ENCODE measurements at places on chromosomes 7 and 10.

DNA sequence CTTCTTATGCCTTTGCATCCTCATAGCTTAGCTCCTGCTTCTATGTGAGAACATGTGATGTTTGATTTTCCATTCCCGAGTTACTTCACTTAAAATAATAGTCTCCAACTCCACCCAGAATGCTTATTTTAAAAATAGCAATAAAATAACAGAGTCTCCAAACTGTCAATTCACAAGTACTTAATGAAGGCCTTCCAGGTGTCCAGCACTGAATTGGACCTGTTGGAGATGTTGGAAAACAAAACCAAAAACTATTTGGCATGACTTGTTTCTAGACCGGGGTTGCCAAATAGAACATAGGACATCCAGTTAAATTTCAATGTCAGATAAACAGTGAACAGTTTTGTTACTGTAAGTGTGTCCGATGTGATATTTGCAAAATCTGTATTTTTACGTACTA is 208.1 kb upstream of the DKK1 start:
- no peak for DNase-seq

- peak; percentile 10 for DNase-seq
Observed at GRCh38 chr10:52313933-52314821, at the start of gene DKK1. Gene DKK1, plus strand, starts transcription at chr10:52314281. Its CDS starts 154 bp downstream, at chr10:52314435.

GRCh38 chr10:89022734-89023133 is 32.1 kb downstream of the FAS start:
- no peak for DNase-seq

DNA sequence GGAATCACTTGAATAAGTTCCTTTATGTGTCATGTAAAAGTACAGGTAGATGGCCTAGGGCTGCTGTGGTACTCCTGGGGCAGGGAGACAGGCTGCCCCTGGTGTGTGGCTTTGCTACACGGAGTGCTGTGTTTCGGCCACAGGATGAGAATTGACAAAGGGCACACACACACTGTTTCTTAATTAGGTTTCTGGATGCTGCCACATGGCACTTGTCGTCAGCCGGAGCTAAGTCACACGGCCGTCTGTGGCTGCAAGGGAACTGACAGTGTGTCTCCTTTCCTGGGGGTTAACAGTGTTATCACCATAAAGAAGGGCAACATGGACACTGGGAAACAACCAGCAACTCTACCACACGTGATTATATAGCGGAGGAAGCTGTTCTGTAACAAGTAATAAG is 55.7 kb upstream of the CREB5 start:
- no peak for DNase-seq

DNA sequence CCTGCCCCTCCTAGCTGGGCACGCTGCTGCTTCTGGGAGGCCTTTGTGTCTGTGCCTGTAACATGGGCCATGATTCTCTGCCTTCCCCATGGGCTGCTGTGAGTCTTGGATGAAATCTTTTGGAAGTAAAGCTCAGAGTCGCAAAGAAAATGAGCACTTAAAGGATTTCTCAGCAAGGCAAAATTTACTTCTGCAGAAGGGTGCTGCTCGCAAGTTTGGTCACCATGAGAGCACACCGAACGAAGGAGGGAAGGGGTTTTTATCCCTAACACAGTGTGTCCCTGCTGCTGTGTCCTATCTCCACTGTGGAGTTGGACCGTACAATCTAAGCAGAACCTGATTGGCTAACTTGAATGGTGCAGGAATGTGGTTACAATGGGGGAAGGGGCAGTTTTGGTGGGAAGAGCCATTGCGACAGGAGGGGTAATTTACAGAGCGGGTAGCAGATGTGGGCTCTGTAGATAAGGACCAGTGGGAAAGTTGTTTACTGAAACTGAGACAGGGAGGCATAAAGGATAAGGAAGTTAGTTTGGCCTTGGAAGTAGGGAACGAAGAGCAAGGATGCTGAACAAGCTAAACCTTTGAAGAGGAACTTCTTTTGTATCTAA is 57.5 kb downstream of the FANK1 start:
- DNase-seq, result no peak

DNA sequence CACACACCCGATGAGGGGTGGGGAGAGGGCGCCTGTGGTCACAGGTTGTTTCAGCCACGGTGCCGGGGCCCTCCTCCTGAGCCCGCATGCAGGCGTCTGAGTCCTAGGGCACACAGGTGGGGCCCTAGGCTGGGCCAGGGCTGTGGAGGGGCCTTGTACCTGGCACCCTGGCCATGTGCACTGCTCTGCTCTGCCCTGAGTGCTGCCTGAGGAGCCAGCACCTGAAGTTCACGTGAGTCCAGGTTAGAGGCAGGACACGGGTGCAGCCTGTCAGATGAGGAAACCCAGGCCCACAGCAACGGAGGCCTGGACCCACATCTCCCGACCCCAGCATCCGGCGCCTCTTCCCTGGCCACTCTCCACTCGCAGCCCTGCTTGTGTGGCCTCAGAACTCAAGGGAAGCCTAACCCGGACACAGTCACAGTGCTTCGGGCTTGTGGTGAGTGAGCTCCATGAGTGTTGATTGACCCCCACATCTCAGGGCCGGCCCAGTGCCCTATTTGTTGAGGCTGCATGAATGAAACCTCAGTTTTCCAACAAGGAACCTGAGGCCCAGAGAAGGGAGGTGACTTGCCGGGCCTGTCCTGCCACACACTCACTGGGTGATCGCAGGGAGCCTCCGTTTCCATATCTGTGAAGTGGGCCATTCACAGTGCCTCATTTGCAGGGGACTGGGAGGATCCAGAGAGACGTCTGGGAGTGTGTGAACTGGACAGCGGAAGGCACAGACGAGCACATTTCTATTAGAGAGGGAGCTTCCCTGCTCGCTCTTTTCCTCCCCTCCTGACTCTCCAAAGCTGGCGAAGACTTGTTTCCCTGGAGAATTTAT is 39.6 kb downstream of the PPIF start:
- no peak for DNase-seq

DNA sequence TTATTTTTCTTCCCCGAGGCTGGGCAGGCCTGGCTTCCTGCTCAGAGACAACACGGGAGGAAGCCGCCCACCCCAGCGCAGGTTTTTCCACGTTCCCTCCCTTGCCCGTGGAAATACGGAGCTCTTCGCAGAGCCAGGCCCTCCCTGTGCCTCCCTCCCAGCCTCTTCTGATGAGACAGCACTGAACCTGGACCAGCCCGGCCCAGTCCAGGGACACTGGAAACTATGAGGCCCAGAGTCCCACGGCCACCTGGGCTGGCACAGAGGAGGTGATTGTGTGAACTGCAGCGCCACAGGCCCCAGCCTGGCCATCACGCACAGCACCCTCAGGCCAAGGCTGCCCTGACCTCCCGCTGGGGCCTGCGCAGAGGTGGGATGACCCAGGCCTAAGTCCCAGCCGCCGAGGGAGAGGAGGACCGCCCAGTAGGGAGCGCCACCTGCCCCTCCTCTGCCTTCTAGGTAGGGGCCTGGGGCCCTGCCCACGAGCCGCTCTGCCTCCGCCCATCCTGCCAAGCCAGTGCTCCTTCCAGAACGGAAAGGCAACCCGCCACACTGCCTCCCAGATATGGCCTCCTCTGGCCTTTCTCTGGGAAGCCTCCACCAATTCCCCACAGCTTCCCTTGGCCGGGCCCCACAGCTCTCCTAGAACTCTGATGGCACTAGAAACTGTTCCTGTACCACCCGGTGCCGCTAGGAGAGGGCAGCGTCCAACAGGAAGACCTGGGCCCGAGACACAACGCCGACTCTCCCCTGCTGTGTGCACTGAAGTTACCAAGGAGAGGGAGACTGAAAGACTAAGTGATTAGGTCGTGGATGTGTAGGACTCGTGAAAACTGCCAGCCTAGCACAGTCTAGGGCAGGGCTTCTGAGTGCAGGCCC is 57.2 kb downstream of the PROSER2 start:
- no peak for DNase-seq

DNA sequence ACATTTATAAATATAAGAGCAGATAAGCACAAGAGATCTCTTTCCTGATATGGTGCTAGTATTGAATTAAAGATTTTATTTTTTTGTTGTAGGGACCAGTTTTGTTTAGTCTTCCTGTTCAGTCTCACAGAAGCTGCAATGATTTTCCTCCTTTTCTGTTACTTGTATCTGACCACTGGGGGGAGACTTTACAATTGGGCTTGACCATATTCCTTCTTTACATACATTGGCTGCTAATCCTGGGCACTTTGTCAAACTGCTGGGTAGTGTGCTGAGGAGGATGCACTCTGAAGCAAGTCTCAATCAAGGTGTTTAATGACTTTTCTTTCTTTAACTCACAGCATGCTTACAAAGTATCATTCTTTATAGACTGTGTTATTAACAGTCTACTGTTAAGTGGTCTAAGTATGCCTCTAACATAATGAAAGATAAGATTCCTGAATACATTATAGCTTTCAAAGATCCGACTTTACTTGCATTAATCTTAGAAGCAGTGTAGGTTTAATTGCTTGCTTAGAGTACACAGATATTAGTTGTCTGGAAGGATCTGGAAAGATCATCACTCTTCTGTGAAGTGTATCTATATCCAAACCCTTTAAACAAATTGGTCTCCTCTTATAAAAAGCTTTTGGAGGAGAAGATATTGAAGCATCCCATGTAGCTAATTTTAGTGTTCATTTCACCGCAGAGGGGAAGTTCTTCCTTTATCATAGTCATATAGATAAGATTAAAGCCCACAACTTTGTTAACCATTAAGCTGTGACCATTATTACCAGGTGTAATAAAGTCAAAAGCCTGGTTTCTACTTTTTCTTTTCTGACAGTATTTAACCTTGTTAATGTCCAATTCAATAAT is 3.1 kb downstream of the PALS2 start:
- DNase-seq, result no peak

- no peak for DNase-seq
Observed at GRCh38 chr7:79009647-79010046, 443.8 kb downstream of the MAGI2 start.

DNA sequence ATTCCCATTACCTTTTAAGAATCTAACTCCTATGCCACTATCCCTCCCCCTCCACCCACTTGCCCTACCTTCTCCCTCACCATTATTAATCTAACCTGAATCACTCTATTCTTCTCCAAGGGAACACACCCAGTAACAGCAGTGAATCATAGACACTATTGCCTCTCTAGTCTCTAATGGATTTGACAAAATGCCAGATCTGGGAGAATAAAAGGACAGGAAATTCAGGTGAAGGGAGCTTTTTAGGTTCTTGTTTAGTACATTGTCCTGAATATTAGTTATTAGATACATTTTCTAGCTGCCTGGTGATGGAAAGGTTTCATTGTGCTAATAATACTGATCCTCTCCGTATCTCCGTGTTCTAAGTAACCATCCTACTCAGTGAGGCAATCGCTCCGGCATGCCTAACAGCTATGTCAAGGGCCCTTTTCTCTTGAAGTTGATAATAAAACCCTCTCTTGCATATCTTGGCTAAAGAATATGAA is 4.1 kb upstream of the SFR1 start:
- DNase-seq, result no peak

- no peak for DNase-seq
Observed at GRCh38 chr10:129912166-129912917, 51.7 kb downstream of the EBF3 start.

DNA sequence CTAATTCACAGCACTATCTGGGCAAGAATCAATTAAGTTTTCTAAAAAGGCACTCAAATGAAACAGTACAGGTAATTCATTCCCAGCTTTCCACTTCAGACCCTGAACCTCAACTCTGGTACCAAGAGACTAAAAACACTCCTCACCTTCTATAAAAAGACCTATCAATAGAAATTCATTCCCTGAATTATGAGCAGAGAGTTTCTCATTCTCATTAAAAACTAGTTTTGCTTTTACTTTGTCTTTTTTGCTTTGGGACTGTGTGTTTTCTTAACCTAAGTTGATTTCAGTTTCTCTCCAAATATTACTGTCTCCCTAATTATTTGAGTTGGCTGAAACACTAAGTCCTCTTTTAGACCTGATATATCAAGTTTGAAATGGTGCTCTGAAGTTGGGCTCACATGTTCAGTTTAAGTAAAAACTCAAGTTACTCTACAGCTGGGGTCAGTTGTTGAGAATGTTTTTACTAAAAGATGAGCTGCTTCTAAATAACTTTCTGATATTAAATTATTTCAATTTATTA is 189.5 kb downstream of the JAZF1 start:
- DNase-seq, result no peak

DNA sequence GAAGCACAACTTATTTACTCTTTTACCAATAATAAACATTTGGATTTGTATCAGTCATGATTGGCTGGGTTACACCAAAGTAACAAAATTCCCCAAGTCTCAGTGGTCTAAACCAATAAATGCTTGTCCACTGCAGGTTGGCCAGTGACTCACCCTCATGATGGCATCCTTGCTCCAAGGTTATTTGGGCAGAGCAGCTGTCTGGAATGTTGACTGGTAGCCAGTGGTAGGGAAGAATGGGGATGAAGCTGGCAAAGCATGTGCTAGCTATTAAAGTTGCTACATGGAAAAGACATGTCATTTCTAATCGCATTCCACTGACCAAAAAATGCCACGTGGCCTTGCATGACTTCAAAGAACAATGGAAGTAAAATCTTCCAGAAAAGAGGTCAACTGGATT is 1168.7 kb upstream of the CELF2 start:
- no peak for DNase-seq

GRCh38 chr7:90624225-90624911 is 28.2 kb downstream of the CDK14 start:
- no peak for DNase-seq

DNA sequence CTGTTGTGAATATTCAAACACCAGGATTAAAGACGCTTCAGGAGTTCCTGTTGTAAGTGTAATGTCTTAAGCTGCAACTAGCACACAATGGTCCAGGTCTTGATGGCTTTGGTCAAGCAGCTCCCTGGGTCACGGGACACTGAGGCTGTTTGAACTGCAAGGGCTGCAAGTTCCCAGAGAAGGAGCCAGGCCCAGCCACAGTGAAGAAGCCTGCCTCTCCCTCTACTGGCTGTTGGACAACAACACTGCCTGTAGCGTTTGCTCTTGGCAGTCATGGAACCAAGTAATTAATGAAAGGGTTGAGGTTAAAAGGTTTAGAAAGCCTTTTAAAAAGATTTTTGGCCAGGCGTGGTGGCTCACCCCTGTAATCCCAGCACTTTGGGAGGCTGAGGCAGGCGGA is 31.9 kb upstream of the GUSB start:
- no peak for DNase-seq

GRCh38 chr7:142598297-142598696 is 151.0 kb upstream of the PRSS1 start:
- DNase-seq, result no peak

DNA sequence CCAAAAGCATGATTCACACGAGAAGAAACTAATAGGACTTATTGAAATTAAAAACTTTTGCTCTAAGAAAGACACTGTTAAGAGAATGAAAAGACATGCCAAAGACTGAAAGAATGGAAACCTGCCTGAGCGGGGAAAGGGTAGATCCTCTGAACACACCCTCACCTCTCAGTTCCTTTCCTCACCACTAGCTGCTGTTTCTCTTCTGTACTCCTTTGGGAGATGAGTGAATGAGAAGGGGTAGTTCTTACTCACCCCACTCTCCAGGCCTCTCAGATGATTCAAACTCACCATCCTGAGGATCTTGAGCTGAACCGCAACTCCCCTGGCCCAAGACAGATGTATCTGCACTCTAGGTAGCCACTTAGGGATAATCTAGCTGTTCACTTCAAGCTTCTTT is 41.9 kb downstream of the IQUB start:
- no peak for DNase-seq

DNA sequence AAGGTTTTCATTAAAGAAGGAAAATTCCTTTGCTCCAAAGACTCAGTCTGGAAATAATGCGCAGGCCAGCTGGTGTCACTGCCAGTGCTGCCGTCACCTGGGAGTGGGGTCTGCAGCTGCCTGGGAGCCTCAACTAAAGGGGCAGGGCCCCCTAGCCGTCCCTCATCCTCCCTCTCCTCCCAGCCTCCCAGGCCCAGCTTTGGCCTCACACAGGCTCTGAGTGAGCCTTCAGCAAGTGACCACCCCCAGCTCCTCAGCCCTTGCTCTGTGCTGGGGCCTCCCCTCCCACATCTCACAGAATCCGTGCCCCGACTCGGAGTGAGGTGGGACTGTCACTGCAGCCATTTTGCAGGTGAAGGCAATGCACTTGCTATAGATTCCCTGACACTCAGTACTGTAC is 11.1 kb upstream of the RET start:
- DNase-seq, result no peak

Data from stimulated activated CD4-positive, alpha-beta T cell treated with anti-CD3 and anti-CD28 coated beads, Interleukin-4, amount 100 ng/mL, for 24 hours (primary cell).